ENCODE measurements at places on chromosomes 6 and 20. TPM values are rescaled to one million over a fixed set of nuclear protein-coding genes. Genes with fewer than 3 reads are reported as not detected.

Gene CCN6
- total RNA-seq: not detected

Gene MMP24
- 0.17 TPM for total RNA-seq

Gene IL17F
- total RNA-seq: not detected

Gene GTSF1L
- total RNA-seq: not detected

Gene FUT9
- not detected for total RNA-seq

Gene GGTLC1
- not detected for total RNA-seq

Gene RIPPLY2
- total RNA-seq: 0.74 TPM

Gene TCP11
- 0.15 TPM for total RNA-seq

Gene SMOC2
- not detected for total RNA-seq

Gene PRL
- total RNA-seq: not detected

Gene FAM83D
- total RNA-seq: 40.1 TPM

Gene NKX2-4
- total RNA-seq: not detected

Gene CBLN4
- total RNA-seq: not detected

Gene PBOV1
- not detected for total RNA-seq

Gene SAPCD1
- 5.8 TPM for total RNA-seq

Gene ULBP2
- 6.6 TPM for total RNA-seq

Gene PRR18
- not detected for total RNA-seq

Gene PSMA7
- total RNA-seq: 497 TPM

Gene KIAA0408
- total RNA-seq: 0.30 TPM

Gene SLC22A23
- under 0.01 TPM for total RNA-seq

Gene WFDC5
- total RNA-seq: not detected

Gene CAGE1
- total RNA-seq: not detected

Gene OTOR
- total RNA-seq: not detected

Gene SYCP2L
- 0.30 TPM for total RNA-seq

Gene SMLR1
- not detected for total RNA-seq

Gene ACTL10
- total RNA-seq: 2.0 TPM

Gene SUMO4
- not detected for total RNA-seq

Gene HFE
- total RNA-seq: 11.1 TPM

Gene GATA5
- total RNA-seq: not detected

Gene SLC52A3
- not detected for total RNA-seq

Gene COL9A3
- 3.0 TPM for total RNA-seq

Gene CSE1L
- total RNA-seq: 139 TPM

Gene TMEM200A
- 3.4 TPM for total RNA-seq

Gene SOX4
- total RNA-seq: 5.1 TPM

Gene PPP1R14C
- not detected for total RNA-seq

Gene HLA-DPA1
- total RNA-seq: not detected

Gene CD24
- total RNA-seq: 0.17 TPM

Gene REV3L
- total RNA-seq: 13.6 TPM

Gene ME1
- 19.0 TPM for total RNA-seq

Gene TMEM244
- total RNA-seq: not detected

Gene SLC17A2
- total RNA-seq: not detected

Gene TBXT
- total RNA-seq: not detected

Gene WFDC8
- not detected for total RNA-seq

Gene ZNF334
- 1.7 TPM for total RNA-seq

Data from bronchus fibroblast of lung (primary cell).